ENCODE measurements at places on chromosomes 5 and 9.

DNA sequence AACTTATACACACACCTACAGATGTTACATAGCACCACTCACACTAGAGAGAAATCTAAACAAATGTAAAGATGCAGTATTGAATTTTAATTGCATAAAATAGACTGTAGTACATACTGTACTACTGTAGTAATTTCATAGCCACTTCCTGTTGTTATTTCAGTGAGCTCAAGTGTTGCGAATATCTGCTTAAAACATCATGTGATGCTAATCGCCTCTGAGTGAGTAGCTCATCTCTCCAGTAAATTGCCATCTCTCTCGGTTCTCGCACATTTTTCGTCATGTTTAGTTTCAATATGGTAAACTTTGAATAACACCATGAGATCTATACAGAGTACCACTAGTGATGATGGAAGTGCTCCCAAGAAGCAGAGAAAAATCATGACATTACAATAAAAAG lies 22.0 kb upstream of the ARHGEF28 start:
- no peak for DNase-seq

DNA sequence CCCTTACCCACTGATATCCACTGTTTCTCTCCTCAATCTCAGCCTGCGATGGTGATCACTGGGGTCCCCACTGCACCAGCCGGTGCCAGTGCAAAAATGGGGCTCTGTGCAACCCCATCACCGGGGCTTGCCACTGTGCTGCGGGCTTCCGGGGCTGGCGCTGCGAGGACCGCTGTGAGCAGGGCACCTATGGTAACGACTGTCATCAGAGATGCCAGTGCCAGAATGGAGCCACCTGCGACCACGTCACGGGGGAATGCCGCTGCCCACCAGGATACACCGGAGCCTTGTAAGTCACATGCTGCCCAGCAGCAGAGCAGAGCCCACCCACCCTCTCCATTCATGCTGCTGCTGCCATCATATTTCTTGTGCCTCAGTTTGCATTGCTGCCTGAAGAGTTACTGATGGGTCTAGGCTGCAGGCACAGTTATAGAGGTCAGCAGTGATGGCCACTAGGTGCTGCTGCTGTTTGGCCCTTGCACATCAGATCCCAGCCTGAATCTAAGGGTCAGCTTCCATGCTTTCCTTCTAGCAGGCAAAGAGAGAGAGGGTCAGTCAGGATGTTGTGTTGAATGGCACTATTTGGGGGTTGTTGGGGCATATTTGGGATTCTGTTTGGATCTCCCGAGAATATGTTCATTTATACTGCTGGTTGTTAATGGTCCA lies 106.0 kb downstream of the MEGF10 start:
- DNase-seq: no peak

- DNase-seq: no peak
These were observed 40.7 kb downstream of the UGCG start for GRCh38 chr9:111937301-111937700.

DNA sequence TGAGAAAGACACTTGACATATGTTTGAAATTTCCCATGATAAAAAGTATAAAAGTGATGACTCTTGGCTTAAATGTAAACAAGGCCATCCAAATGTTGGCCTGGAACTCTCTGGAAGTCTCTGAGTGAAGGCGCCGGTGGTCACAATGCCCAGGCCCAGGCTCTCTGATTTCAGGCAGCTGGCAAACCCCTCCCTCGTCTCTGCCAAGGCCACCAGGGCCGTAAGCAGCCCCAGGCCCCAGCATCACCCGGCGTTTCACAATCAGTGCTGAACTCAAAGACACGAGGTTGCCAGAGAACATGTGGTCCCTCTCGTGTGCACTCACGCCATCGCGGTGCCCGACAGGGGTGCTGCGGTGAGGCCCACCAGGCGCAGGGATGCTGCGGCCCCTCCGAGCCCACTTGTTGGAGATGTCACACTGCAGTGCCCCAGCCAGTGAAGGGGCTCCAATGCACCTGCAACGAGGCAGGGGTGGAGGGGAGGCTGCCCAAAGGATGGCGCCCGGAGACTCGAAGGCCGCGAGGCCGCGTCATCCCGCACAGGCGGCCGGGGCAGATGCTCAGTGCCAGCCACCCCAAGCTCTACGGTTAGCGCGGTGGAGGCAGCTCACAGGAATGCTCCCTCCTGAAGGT lies 15.0 kb downstream of the LPCAT1 start:
- no peak for DNase-seq

- no peak for DNase-seq
These were observed 24.2 kb downstream of the LIFR start for GRCh38 chr5:38532165-38532669.

GRCh38 chr5:37859805-37860204 lies 20.0 kb upstream of the GDNF start:
- DNase-seq: no peak

- DNase-seq: no peak
These were observed 43.3 kb upstream of the ZNF622 start for GRCh38 chr5:16508730-16509531.

- no peak for DNase-seq
These were observed 119.0 kb downstream of the ENTREP1 start for GRCh38 chr9:69444021-69444420.

DNA sequence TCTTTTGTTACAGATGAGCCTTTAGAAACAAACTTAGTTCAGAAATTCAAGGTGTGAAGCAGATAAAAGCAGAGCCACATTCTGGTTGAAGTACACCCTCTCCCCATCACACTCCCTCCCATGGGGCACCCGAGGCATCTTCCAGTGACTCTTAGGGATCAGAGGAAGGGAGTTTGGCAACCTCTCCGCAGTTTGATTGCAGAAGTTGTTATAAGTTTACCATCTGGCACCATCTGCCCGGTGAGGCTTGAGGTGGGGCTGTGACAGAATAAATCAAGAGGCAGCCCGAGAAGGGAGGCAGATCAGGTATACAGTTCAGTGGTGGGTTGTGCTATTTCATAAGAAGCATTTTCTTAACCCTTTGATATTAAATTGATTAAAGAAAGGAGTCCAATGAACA lies 458.6 kb upstream of the CLINT1 start:
- DNase-seq: no peak

- no peak for DNase-seq
These were observed 73.5 kb downstream of the CDH10 start for GRCh38 chr5:24571302-24571701.

GRCh38 chr5:41870627-41871048 lies 413 bp upstream of the OXCT1 start:
- no peak for DNase-seq

GRCh38 chr9:93941493-93941892 lies 13.7 kb downstream of the BARX1 start:
- DNase-seq: no peak

GRCh38 chr5:159908591-159908940 lies 7.7 kb upstream of the ADRA1B start:
- no peak for DNase-seq

DNA sequence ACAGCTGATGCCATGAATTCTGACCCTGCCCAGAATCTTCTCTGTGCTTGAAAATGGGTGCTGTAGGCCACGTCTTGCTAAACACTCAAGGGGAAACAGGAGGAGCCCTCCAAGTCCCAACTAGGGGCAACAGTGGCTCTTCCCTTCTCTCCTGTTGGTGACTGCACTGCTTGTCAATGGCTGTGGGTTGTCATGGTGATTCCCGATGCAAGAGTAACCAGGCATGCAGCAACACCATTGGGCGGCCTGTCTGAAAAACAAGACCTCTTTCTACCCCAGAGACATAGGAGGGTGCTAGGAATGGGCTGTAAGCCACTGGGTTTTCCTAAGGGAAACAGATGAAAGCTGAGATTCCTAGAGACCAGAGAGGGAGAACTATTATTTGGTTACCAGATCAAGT lies 201.7 kb upstream of the PANK3 start:
- no peak for DNase-seq

DNA sequence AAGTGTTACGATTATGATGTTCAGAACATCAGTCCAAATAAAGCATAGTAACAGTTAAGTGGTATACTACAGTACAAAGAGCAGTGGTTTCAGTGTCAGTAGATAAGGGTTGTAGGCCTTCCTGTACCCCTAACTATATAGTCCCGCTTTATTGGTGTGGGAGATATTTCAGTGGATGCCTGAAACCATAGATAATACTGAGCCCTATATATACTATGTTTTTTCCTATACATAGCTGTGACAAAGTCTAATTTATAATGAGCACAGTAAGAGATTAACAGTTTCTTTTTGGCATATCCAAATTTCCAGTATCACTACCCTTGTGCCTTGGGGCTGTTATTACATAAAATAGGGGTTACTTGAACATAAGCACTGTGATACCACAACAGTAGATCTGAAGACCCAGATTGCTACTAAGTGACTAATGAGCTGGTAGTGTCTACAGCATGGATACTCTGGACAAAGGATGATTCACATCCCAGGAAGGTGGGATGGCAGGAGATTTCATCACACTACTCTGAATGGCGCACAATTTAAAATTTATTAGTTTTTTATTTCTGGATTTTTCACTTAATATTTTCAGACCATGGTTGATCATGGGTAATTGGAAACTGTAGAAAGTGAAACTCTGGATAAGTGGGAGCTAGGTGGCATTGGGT lies 119.3 kb downstream of the RPS23 start:
- DNase-seq: no peak

- no peak for DNase-seq
These were observed 19.5 kb upstream of the NADK2 start for GRCh38 chr5:36261186-36261585.

DNA sequence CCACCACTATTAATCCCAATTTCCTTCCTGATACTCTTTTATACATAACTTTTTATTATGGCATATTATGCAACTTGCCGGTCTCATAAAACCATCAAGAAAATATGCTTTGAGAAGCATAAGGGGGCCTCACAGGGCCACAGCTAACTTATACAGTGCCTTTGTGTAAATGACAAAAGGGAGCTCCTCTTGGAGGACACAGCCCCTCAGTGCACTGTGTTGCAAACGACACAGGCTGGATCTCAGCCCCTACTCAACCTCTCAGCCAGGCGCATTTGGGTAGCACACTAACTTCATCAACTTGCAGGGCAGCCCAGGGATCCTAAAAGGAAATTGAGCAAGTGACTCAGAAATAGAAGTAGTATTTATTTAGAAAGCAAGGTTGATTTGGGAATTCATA lies 35.4 kb downstream of the RIGI start:
- no peak for DNase-seq

- DNase-seq: no peak
These were observed 434.1 kb downstream of the DTWD2 start for GRCh38 chr5:118554241-118554640.

GRCh38 chr5:43643750-43644149 lies 40.8 kb downstream of the NNT start:
- DNase-seq: no peak

GRCh38 chr5:149957855-149958254 lies 2.7 kb upstream of the SLC26A2 start:
- no peak for DNase-seq

- DNase-seq: no peak
These were observed 53.6 kb downstream of the PDCD1LG2 start for GRCh38 chr9:5563886-5564285.

GRCh38 chr5:80867233-80867632 lies 92.9 kb upstream of the RASGRF2 start:
- no peak for DNase-seq

DNA sequence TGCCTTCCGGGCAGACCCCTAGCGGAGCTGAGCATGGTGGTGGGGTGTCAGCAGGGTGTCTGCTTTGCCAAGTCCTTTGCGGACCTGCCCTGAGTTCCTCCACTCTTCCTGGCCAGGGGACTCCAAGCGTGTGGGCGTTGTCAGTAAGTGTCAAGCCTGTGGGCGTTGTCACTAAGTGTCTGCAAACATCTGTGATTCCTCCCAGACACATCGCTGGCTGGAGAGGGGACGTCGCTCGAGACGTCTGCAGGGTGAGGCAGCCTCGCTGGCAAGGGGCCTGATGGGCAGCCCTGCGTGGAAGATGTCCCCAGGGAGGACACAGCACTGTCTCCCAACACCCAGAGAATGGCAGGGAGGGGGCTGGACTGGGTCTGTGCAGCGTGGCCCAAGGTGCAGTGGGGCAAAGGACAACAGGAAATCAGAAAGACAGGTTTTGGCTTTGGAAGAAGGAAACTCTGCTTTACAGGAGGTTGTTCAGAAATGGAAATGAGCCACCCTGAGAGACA lies 28.8 kb downstream of the ADAMTSL2 start:
- peak; percentile 94 for DNase-seq

DNA sequence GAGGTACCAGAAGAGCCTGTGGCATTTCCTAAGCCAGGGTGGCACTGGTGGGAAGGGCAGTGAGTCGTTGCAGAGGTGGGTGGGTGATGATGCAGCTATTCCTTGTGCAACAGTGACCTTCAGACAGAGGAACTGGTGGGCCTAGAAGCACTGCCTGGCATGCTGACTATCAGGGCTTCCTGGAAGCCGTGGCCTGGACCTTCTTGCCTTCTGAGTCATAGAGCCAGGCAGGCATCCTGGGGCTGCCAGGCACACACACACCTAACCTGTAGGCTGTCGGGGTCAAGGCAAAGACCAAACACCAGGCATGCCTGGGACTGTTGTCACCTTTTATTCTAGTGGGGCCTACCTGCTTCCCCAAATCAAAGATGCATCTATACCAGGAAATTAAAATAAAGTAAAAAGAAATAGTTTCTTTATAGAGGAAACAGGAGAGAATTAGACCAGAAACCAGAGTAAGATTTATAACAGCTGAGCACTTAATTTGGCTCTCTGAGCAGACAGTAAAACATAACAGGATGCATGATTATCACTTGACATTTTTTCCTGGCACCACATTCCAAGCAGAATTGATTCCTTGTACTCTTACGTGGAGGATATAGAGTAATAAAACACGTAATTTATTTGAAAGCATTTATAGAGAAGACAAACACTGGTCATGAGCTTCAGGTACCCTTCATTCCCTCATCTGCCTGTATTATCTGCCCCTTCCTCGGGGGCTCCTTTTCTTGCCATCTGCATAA lies 25.1 kb downstream of the NANS start:
- DNase-seq: no peak

DNA sequence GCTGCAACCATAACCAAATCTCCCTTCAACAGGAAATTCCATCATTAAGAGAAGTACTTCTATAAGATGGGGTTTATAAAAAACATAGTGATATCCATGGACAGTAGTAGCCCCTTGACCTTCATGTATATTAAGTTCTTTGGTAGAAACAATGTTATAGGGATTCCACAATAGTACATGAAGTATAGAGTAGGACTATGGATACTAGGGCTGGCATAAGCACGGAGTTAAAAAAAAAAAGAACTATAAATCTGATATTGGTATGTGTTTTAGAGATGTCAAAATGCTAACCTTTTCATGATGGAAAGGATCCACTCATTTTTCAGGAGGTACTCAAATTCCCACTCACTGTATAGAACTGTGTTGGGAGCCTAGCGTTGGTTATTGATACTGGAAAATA lies 337.6 kb downstream of the FGF10 start:
- DNase-seq: no peak

DNA sequence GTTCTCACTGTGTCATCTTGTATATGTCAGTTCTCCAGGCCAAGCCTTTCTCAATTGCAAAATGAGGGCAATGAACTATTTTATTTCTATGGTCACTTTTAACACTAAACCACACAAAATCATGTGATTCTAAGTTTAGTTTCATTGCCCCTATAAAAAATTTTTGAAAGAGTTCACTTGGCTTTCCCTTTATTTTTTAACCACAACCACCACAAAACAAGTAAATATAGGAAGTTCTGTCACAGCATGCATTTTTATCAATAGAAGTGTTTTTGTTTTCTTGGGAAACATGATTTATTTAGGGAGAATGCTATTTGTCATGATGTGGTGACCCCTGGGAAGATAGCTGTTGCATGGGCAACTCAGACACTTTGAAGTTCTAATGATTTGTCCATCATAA lies 169.1 kb downstream of the CSNK1G3 start:
- no peak for DNase-seq
